NCI-H1930 (cell line): ENCODE measurements at places on chromosomes 3 and 15.

DNA sequence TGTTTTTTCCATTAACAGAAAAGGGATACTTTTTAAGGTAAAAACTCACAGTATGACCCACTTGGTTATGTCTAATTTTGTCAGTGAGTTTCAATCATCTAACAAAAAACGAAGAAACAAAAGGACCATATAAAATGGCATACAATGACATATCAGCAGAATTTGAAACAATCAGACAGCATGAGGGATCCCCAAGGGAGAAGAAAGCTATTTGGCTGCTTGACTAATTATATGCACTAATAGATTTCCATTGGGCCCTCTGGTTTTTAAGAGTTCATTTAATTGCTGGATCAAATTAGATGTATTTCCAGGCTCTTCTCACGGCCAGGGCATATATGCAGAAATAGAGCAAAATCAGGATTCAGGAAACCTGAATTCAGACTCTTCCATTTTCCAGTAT is 376.4 kb upstream of the GBE1 start:
- no peak for DNase-seq

- DNase-seq, result no peak
Measured at GRCh38 chr3:112519424-112520001, 20.2 kb upstream of the BTLA start.

- no peak for DNase-seq
Measured at GRCh38 chr3:126354776-126355175, 2.4 kb downstream of the KLF15 start.

DNA sequence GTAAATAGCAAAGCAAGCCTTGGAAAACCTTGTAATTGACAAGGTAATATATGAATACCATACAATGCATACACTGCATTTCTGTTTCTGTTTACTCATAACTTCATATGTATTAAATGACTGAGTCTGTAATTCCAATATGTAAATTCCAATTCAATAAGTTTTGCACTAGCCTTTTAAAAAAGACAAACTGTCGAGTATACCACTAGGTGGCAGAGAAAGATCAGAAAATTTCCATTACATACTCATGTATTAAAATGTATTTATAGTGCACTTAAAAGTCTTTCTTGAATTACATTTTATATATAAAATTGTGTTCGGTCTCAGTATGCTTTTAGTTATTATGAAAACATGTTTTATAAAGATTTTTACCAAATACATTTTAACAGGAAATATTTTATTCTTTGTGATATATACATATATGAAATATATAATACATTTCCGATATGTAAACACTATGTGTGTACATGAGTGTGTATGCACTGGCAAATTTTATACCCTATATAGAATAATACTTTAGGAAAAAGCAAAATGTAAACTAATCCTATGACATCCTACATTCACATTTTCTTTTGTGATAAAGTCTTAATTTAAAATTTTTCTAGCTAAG is 216.8 kb downstream of the VGLL3 start:
- DNase-seq, result no peak

DNA sequence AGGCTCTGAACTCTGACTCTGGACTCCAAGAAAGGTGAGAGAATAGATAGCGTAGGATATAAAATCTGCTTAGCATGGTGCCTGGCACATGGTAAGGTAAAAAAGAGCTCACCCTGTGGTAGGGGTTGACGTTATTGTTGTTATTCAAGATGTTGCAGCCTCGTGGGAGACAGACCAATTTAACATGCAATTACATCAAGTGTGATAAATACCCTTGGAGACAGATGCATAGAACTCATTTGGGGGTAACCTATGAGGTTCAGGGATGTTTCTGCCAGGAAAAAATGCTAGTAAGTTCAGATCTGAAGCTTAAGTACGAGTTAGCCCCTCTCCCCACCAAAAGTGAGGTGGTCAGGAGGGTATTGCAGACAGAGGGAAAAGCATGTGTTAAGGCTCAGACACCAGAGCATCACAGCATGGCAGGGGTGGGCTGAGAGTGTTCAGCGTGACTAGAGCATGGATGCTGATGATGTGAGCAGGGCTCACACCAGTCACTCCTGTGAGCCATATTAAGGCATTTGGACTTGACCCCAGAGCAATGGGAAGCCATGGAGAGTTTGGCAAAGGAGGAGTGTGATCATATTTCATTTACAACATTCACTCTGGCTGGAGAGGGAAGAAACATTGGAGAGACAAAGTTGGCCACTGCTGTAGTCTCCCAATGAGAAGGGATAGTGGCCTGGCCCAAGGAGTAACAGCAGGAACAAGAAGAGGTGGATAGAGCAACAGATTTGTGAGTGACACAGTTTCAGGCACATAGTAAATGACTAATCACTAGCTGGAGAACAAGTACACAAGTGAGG is 181.0 kb downstream of the UACA start:
- DNase-seq, result no peak

DNA sequence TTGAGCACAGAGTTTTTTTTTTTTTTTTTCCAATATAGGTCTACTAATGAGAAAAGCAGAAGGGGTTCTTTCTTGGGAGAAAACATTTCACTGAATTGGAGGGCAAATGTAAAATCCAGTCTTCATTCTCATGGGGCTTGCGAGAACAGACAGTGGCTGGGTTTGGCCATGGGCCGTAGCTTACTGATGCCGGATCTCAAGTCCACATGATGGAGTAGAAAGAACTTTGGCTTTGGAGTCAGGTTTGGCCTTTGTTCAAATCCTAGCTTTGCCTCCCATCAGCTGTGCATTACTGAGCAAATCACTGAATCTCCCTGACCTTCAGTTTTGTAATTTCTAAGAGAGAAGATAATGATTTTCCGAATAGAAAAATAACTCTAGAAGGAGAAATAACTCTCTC is 59.7 kb downstream of the LMCD1 start:
- no peak for DNase-seq

GRCh38 chr15:64792282-64792681 is 16.9 kb upstream of the RBPMS2 start:
- DNase-seq, result no peak

DNA sequence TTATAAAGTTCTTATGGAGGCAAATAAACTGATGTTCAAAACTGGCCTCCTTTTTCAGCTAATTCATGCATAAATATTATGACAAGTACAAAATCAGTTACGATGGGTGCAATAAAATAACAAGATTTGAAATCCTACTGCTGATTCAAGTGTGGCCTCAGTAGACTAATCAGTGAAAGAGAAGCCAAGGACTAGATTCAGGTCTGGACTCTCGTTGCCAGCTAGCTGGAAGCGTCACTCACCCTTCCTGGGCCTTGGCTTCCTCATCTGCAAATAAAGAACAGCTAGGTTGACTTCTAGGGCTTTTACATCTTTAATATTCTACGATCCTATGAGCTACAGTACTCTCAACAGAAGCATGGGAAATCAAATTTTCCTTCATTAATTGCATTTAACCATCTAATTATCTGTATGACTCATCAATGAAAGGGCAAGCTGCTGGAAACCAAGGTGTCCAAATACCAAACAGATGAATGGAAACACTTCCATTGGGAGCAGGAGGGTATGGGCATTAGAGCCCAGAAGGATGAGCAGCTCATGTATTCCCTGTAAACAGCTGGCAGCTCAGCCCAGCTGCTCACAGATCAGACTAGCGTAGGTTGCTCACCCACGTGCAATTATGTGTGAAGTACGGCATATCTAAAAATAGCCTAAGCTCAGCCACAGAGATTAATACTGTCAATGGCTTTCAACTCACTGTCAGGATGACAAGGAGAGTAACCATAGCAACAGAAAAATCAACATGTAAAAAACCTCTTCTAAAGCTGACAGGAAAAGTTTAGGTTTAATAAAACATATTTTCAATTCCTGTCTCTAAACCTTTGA is 294.8 kb downstream of the PLCL2 start:
- no peak for DNase-seq
